NCI-H1417 treated with DMSO at 0.1 percent for 48 hours (cell line): ENCODE measurements at places on chromosomes 3 and 15.

- no peak for DNase-seq
These were observed 387.4 kb downstream of the EPHA6 start for GRCh38 chr3:97201814-97202213.

DNA sequence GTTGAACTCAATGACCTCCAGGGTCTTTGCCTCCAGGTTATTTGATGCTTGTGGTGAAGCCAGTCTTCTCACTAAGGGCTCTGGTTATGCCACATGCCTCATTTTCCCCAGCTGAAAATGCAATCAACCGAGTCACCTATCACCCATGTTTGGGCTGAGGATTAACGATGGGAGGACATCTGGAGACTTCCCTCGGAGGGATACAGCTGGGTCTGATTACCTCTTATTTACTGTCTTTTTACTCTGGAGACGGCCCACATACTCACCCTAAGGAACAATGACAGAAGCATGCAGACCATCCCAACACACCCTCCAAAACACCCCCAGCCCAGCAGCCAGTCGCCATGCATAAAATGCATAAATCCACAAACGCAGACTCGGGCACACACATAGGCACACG is 187.4 kb downstream of the OPA1 start:
- no peak for DNase-seq

GRCh38 chr15:64071931-64072765 is 21.5 kb downstream of the CIAO2A start:
- DNase-seq = no peak

GRCh38 chr3:67648701-67649100 is 5.7 kb downstream of the SUCLG2 start:
- DNase-seq = no peak

- DNase-seq = no peak
These were observed 2.5 kb upstream of the NLGN1 start for GRCh38 chr3:173395073-173395411.

- DNase-seq = no peak
These were observed 23.7 kb downstream of the PRR23E start for GRCh38 chr3:127216415-127217261.

- DNase-seq = no peak
These were observed 24.3 kb downstream of the SNX33 start for GRCh38 chr15:75671730-75672602.

GRCh38 chr15:79474252-79474651 is 42.1 kb downstream of the MINAR1 start:
- DNase-seq = no peak

GRCh38 chr15:77620297-77620696 is 12.4 kb downstream of the LINGO1 start:
- no peak for DNase-seq

DNA sequence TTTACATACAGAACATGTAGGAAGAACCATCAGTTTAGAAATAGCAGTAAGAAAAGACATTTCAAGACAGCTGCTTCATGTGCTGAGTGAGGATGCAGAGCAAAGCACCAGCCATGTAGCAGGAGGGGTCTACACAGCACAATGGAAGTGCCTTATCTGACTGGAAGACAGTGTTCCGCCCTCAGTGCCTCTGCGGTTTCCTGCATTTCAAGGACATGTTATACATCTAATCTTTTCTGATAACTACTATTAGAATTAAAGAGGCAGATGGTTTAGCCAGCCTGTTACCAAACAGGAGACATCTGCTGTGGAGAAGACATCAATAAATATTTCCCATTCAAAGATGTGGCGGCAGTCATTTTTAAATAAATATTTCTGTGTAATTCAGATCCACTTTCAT is 10.6 kb downstream of the LSG1 start:
- DNase-seq = no peak

DNA sequence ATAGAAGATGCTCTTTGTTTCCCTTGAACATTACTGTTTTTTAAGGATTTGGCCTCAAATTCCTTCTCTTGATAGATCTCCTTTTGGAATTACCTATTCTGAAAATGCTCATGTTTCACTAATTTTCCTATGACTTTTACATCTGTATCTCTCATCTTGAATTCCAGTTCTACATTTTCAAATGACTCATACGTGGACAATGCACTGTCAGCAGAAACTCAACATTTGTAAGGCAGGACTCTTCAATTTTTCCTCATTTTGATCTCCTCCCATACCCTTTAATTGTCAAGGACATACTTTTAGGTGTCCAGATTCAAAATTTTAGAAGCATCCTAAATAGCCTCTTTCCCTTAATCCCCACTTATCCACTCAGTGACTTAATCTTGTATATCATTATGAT is 341.0 kb upstream of the RASGRP1 start:
- no peak for DNase-seq

DNA sequence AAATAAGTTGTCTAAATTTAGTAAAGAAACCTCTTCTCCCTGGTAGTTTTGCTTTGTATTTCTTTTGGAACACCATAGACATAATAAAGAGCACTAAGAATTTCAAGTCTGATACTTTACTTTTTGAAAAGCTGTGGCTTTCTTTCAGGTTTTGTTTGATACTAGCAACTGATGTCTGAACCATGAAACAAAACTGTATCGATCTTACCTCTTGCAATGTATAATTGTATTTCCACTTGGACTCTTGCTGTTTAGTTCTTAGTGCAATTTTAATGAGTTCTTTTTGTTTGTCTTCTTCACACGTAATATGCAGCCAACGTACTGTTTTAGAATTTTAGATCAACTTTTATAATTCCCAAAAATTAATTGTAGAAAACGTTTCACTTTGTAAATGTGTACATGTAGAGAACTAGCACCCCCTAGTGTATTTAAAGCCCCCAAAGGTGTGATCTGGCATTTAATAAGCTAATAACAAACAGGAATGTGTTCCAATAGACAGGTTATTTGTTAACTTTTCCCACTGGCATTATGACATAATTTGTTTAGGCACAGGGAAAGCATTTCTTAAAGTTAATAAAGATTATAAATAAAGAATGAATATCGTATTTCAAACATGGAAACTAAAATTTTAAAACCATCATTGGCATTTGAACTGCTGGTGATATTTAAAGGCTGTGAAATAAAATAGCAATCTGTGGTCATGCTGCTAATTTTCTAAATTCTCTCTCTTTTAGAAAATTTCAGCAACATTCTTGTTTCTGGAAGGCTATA is 289.1 kb upstream of the DNAJC19 start:
- peak; percentile 61 for DNase-seq

GRCh38 chr3:99402755-99403154 is 235.6 kb upstream of the COL8A1 start:
- no peak for DNase-seq

DNA sequence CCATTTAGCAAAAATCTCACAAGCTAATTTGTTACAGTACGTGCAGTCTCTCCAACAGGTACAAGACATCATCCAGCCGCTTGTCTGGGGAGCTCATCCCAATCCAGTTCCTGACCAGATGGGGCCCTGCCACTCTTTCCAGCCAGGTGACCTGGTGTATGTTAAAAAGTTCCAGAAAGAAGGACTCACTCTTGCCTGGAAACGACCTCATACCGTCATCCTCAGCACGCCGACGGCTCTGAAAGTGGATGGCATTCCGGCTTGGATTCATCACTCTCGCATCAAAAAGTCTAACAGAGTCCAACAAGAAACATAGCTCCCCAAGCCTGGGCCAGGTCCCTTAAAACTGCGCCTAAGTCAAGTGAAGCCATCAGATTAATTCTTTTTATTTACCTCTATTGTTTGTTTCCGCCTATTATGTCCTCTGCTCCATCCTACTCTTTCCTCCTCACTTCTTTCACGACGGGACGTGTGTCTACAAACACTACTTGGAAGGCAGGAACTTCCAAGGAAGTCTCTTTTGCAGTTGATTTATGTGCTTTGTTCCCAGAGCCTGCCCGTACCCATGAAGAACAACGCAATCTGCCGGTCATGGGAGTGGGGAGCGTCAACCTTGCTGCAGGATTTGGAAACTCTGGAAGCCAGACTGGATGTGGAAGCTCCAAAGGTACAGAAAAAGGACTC is 37.5 kb downstream of the ZBTB11 start:
- DNase-seq = no peak

- DNase-seq = peak; percentile 67
These were observed 805 bp upstream of the SEC22C start for GRCh38 chr3:42582474-42583070.

GRCh38 chr3:136626493-136626892 is 125.7 kb downstream of the STAG1 start:
- no peak for DNase-seq

DNA sequence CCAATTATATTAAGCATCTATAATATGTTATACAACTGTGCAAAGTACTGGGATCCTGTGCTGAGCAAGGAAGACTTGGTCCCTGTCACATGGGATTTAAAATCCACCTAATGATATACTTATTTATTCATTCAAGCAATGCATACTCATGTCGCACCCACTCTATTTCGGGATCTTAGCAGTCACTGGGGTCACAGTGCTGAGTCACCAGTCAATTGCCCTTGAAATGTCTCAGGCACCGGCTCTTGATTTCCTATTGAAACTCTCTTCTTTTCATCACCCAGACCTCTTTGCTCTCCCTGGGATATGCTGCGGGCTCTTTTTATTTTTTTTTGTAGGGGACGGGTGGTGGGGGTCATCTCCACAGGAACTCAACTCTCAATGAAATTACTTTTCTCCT is 194.5 kb upstream of the GAP43 start:
- DNase-seq = no peak

GRCh38 chr15:100919481-100920405 is 586 bp downstream of the LRRK1 start:
- DNase-seq = no peak

GRCh38 chr3:24387000-24387399 is 107.7 kb downstream of the THRB start:
- no peak for DNase-seq

DNA sequence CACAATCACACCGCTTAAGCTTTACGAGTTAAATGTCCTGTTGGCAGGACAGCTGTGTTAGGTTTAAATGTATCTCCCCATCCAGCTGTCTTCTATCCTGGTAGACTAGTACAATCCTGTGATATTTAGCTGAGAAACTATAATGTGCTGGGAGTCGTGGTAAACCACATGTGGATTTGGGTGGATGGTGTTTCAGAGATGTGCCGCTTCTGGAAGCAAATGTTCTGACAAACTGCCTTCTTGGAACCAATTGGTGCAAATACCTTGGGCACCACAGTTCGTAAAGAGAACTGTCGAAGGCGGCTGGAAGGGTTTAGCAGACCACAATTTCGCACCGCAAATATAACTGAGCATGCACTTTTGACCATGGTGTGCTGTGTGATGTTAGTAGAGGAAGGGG is 15.0 kb downstream of the SCG5 start:
- DNase-seq = no peak

DNA sequence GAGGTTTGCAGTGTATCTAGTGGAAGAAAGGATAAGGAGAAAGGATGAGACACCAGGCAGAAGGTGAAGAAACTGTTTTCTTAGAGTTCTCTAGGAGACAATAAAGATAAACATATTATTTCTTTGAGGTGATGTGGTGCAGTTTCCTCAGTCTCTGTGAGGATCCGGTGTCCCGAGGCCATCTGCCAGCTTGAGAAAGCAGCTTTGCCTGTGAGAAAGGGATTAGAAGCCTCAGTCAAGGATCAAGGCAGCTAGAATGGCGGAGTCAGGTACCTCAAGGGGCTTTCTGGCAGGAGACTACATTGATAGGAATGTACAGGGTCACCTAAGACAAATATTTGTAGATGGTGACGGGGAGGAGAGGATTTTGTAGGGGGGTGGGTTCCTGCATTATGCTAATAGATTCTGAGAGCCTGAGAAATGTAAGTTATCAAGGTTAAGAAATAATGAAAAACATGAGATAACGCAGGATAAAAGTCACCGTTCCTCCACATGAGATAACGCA is 103.9 kb upstream of the MB21D2 start:
- DNase-seq = no peak

- DNase-seq = no peak
These were observed 183.5 kb upstream of the C2CD4B start for GRCh38 chr15:62348623-62349022.

DNA sequence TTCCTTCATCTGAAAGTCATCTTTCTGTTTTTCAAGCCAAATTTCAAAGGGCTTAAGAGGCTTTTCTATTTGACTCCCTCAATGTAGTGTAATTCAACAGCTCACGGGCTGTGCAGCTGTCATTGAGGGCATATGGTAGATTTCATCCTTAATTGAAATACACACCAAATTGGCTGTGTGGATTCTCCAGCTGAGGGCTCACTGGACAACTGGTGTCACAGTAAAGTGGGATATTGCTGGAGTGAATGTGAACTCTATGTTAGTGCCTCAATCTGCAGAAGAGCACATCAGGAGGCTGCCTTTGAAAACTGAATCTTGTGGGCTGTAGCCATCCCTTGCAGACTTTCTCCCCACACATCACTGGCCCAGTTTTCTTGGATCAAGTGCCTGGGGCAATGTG is 120.1 kb downstream of the GALK2 start:
- DNase-seq = no peak

GRCh38 chr3:143418391-143418790 is 298.8 kb downstream of the CHST2 start:
- no peak for DNase-seq

GRCh38 chr3:131917006-131917405 is 117.8 kb downstream of the CPNE4 start:
- no peak for DNase-seq

- DNase-seq = no peak
These were observed 749 bp downstream of the RAB8B start for GRCh38 chr15:63189941-63190768.

GRCh38 chr3:133112666-133113065 is 74.5 kb downstream of the TMEM108 start:
- DNase-seq = no peak

DNA sequence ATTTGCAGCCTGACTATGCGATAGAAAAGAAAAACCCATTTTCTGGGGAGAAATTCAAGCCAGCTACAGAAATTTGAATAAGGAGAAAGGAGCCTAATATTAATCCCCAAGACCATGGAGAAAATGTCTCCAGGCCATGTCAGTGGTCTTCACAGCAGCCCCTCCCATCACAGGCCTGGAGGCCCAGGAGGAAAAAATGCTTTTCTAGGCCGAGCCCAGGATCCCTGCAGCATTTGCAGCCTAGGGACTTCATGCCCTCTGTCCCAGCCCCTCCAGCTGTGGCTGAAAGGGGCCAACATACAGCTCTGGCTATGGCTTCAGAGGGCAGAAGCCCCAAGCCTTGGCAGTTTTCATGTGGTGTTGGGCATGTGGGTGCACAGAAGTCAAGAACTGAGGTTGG is 26.3 kb downstream of the ARRDC4 start:
- DNase-seq = no peak

GRCh38 chr15:93458597-93458996 is 369.6 kb upstream of the RGMA start:
- no peak for DNase-seq

- no peak for DNase-seq
These were observed 1.5 kb downstream of the CRYBG3 start for GRCh38 chr3:97823046-97824004.

GRCh38 chr3:13812034-13812471 is 67.8 kb downstream of the WNT7A start:
- no peak for DNase-seq

GRCh38 chr3:98730338-98730737 is 32.8 kb upstream of the ST3GAL6 start:
- DNase-seq = no peak
